ENCODE measurements at places on chromosomes 12 and 14.

DNA sequence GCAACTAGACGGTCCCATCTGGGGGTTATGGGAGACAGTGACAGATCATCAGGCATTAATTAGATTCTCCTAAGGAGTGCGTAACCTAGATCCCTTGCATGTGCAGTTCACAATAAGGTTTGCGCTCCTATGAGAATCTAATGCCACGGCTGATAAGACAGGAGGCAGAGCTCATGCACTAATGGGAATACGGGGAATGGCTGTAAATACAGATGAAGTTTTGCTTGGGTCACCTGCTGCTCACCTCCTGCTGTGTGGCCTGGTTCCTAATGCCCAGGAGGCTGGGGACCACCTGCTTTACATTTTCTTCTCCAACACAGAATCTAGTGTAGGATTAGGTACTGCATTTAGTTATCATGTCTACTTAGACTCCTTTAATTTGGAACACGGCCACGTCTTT lies 49.7 kb upstream of the SAV1 start:
- no peak for DNase-seq

DNA sequence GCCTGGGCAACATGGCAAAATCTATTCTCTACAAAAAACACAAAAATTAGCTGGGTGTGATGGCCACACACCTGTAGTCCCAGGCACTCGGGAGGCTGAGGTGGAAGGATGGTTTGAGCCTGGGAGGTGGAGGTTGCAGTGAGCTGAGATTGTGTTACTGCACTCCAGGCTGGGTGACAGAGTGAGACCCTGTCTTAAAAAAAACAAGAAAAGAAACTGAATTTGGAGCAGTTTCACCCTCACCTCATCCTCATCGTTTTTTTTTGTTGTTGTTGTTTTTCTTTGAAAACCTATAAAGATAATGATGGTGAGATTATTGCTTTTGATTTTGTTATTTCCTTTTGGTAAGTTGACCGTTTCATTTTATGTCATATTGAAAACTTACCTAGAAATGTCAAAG lies 60.7 kb downstream of the SLC38A6 start:
- DNase-seq: no peak

DNA sequence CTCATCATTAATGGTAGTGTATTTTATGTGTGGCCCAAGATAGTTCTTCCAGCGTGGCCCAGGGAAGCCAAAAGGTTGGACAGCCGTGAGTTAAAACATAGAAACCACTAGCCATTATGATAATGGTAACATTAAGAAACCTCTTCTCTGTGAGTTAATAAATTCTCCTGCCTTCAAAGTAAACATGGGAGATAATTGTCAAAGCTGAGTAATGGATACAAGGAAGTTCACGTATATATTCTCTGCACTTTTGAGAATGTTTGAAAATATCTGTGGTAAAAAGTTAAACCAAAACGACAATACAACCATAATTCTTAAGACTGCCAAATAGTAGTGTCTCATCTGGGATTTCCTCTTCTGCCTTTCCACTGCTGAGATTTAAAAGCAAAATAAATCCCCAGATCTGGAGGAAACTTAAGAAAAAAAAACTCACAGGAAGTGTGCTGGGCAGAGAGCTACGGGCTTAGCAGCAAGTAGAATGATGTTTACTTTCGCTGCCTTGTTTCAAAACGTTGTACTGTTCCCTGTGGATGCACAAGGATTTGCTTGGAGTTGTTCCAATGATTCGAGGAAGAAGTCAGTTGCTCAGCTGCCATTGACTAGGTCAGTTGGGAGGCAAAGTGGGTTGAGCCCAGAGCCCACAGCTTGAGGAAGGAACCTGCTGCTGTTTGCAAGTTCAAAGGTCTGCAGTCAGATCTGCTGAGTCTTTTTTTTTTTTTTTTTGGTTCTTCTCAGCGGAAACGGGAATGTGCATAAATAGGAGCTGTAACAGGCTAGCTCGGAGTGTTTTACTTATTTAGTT lies 1.7 kb downstream of the TPCN1 start:
- DNase-seq: peak; percentile 51

GRCh38 chr14:74737753-74738325 lies 24.9 kb downstream of the FCF1 start:
- DNase-seq: peak; percentile 69

Measured in HS-5 (cell line).